GM12891 (cell line): ENCODE measurements at places on chromosomes 4 and X.

DNA sequence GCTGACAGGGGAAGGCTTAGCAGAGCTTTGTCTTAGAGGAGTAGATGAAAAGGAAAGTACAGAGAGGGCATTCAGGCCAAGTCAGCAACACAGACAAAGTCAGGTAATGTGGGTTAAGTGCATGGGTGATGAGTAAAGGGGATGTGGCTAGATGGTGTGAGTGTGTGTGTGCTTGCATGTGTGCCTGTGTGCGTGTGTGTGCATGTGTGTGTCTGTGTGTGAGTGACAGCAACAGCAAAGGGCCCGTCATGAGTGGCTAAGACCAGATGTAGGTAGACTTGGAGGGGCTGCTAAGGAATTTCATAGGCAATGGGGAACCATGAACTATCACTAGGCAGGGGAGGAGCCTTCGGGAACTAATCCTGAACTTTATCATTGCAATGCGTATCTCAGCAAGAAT, 2.2 kb upstream of the GPR78 start:
- no peak for DNase-seq

DNA sequence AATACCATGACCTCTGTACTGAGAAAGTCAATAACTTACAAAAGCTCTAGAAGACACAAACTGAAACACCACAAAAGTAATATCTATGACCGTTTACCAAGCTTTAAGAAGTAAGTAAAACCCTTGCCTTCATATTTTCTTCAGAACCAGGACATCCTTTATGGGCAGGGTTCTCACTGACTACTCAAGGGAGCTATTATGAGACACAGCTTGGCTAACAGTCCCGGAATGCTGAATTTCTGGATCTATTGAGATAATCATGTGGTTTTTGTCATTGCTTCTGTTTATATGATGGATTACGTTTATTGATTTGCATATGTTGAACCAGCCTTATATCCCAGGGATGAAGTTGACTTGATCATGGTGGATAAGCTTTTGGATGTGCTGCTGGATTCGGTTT, 19.9 kb upstream of the CDS1 start:
- DNase-seq, result no peak

- no peak for DNase-seq
Observed at GRCh38 chr4:87506974-87507701, 22.0 kb downstream of the SPARCL1 start.

DNA sequence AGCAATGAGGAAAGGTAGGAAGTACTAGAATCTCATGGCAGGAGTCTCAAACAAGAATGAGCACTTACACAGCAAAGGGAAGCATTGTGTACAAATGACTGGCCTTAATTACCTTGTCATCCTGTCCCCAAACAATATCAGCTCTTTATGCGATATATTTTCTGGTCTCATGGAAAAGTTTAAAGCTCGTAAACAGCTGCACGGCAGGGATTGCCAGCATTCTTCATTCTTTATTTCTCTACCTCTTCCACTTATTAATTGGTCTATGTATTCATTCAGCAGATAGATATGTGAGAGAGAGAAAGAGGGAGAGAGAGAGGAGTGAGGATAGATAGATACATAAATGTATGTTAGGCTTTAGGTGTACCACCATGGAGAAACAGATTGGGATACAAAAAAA, 155.8 kb upstream of the FAT4 start:
- DNase-seq, result no peak

GRCh38 chr4:113016377-113016776, 33.1 kb upstream of the ANK2 start:
- DNase-seq, result no peak

GRCh38 chrX:77398330-77398954, 48.7 kb upstream of the FGF16 start:
- DNase-seq, result no peak

DNA sequence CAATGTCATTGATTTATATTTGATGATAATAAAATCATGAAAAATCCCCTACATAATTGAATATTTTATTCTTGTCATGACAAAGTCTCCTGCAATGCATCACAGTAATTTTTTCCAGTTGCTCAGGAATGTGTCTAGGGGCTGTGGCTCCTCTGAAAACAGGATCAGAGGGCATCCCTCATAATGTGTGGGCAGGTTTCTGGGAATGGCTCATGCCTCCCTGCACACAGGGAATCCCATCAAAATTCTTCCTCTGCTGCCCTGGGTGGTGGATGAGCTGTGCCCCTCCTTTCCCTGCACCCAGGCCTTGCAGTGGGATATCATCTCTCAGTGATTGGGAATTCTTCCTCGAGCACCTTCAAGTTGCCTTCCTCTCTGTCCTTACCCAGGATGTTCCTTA, 20.4 kb upstream of the PUDP start:
- no peak for DNase-seq

GRCh38 chr4:47494124-47494430, 9.0 kb downstream of the ATP10D start:
- no peak for DNase-seq

GRCh38 chr4:145563293-145563985, 55.7 kb upstream of the MMAA start:
- no peak for DNase-seq

DNA sequence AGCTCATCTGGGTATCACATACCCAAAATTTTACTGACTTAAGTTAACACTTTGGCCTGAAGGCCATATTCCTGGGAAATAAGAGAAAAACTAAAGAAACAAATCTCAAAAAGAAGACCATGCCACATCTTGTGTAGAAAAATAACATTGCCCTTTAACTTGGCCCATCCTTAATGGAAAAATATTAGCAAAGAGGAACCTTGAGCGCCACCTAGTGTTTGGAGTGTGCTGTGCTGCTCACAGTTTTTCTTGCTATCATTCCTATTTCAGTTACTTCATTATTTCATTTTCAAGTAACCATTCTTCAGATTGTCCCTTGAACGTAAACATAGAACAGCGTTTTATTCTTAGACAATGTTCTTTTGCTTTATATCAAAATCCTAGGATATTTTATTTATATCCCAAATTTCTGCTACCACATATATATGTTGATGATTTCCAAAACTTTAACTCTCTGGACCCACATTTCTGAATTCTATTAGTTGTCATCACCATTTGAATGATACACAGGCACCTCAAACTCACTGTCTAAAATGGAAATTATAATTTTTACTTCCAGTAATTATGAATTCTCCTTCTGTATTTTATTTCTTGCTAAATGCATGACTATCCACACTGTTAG, 999.0 kb upstream of the ADGRL3 start:
- peak; percentile 1 for DNase-seq

- DNase-seq, result no peak
Observed at GRCh38 chrX:21382715-21383114, 8.5 kb downstream of the CNKSR2 start.
